ENCODE measurements at places on chromosomes 7 and 10.

- no peak for DNase-seq
Measured at GRCh38 chr7:10238641-10239040, 735.0 kb upstream of the PHF14 start.

DNA sequence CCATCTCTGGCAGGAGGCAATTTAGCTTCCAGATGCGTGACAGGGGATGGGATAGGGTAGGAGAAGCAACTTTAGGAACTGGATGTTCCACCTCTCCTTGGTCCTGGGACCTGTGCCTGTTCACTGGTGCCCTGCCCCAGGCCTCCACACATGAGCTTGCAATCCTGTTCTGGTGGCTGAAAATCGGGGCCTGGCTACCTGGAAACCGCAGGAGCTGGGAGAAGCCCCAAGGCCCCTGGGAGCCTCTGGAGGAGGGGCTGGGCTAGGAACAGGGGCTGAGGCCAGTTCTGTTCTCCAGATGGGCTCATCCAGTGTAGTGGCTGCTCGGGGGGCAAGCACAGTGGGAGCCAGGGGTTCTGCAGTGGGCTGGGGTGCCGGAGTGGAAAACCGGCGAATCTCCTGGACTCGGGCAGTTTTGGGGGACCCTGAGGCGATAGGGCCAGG, 5.3 kb upstream of the MYOZ1 start:
- DNase-seq = peak; percentile 40

- DNase-seq = no peak
Measured at GRCh38 chr7:150375662-150376521, 3.2 kb upstream of the ZNF775 start.

DNA sequence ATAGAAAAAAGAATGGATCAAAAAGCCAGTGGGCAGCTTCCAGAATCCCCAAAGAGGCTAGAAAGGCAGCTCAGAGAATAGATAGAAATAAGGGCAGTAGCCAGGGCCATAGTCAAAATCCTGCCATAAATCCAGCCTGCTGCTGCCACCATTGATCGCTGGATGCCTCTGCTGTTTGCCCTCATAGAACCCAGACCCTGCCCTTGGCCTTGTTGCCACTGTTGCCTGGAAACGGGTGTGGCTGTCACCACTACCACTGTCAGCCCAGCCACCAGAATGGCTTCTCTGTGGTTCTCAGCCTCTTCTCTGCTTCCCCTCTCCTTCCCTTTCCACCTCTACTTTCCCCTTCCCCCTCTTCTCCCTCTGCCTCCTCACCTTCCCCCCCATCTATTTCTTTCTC, 57.8 kb downstream of the HHEX start:
- no peak for DNase-seq

DNA sequence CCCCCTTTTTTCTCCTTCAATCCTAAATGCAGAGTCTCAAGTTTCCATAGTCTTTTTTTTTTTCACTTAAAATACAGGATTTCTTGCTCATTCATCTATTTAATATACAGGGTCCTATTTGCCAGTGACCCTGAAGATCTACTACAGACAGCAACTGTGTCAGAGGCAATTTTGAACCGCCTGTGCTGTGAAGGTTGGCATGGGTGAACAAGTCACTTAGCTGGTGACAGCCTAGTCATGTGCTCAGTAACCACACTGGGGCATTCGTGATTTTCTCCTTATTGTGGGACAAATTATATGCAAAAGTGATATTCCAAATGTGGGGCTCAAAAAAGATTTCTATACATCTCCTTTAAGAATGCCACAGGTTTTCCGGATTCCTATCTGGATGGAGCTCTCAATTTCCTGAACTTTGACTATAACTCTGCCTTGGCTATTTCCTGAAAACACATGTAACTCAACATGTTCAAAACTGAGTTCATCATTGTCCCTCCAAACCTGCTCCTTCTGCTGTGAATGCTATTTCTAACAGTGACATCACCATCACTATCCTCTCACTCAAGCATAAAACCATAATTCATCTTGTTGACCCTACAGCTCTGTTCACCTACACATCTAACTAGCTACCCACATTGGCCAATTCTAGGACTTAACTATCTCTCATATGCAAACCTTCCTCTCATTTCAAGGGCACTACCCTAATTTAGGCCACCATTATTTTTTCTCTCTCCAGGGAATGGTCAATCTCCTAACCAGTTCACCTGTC, 36.7 kb downstream of the CDK6 start:
- no peak for DNase-seq

- DNase-seq = peak; percentile 80
Measured at GRCh38 chr7:27156508-27156898, at the start of gene HOXA7. HOXA7 (minus strand) TSS chr7:27156675; CDS start chr7:27156545, 130 bp downstream.

GRCh38 chr10:27857616-27858015, 112.0 kb upstream of the MKX start:
- no peak for DNase-seq

GRCh38 chr10:113356794-113357680, 195.8 kb upstream of the HABP2 start:
- no peak for DNase-seq

DNA sequence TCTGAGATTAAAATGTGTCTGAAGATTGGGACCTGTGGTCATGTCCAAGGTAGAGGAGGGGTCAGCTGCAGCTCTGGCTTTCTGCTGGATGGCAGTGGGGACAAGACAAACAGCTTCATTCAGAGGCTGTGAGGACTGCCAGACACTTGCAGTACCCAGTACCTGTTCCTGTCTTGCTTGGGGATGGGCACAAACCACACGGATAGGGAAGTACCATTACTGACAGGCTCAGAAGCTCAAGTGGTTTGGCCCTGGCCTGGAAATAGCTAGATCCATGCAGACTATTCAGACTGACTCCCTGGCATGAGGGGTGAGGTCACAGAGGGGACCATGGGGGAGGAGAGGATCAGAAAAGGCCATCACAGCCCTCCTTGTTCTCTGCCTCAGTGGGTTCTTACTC, 56.0 kb upstream of the COMTD1 start:
- no peak for DNase-seq

GRCh38 chr7:28195910-28196620, 15.5 kb upstream of the JAZF1 start:
- no peak for DNase-seq

- no peak for DNase-seq
Measured at GRCh38 chr7:51029131-51029530, 246.4 kb upstream of the GRB10 start.

- DNase-seq = no peak
Measured at GRCh38 chr10:16949816-16950215, 132.6 kb upstream of the RSU1 start.

DNA sequence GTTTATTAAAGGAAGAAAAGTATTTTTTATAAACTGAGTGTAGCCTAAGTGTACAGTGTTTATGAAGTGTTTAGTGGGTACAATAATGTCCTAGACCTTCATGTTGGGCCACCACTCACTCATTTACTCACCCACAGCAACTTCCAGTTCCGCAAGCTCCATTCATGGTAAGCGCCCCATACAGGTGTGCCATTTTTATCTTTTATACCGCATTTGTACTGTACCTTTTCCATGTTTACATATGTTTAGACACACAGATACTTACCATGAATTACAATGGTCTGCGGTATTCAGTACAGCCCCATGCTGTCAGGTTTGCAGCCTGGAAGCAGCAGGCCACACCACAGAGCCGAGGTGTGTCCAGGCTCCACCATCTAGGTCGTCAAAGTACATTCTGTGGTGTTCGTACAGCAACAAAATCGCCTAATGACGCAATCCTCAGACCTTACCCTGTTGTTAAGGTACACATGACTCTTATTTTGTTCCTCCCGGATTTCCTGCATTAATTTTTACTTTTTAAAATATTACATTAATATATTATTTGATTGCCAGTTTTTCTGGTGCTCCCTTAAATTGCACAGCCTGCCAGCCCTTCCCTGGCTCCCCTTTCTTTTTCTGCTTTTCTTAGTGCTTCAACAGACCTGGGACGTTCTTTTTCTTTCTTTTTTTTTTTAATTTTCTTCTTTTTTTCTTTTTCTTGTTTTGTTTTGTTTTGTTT, 881 bp upstream of the SSBP1 start:
- DNase-seq = no peak

DNA sequence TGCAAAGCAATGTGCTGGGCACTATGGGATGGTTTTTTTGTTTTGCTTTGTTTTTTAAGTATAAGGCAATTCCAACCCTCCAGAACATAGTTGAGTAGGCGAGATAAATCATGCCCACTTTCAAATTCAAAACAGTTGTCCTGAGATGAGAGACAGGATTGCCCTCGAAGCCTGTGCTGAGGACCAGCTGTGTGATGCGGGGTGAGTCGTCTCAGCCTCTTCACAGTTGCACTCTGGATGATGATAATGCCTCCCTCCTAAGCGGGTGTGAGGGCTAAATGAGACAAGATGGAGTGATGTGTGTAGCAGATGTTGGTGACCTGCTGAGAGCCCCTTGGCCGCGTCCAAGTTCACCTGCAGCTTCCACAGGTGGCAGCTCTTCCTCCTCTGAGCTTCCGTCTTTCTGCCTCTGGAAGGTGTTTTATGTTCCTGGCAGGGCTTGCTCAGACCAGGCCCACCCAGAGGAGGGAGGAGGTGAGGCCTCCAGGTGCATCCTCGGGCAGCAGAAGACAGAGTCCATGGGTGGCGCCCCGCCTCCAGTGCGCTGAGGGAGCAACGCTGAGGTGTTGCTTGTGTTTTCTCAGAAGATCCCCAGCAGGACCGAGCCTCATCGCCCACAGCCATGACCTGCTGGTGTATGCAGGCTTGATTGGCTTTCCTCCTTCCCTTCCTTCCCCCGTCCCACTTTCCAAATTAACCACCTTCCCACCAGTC, 30.6 kb downstream of the ECHDC3 start:
- no peak for DNase-seq

- DNase-seq = no peak
Measured at GRCh38 chr10:94180576-94180975, 182.2 kb downstream of the NOC3L start.

DNA sequence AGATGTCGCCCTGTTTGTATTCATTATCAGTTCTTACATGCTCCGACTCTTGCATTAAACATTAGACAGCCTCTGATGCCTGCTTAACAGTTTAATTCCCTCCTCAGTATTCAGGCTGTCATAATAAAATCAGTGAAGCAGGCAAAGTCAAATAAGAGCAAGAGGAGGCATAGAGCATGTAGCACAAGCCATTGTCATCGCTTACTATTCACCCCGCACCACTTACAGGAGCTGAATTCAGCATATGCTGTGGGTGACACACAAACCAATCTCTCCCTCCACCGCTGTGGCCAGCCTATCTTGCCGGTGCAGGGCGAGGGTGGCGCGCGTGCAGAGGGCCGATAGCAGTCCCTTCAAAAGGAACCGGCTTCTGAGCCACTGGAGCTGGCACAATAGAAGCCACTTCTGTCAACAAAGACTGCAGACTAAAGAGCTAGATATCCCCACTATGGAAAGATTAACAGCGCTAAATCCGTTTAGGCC, 433.2 kb upstream of the MGMT start:
- no peak for DNase-seq

- no peak for DNase-seq
Measured at GRCh38 chr7:19815546-19815945, 42.1 kb upstream of the TMEM196 start.

GRCh38 chr7:137519947-137520346, 176.4 kb upstream of the PTN start:
- DNase-seq = no peak

- peak; percentile 58 for DNase-seq
Measured at GRCh38 chr10:117345143-117345542, 30.1 kb downstream of the PDZD8 start.

DNA sequence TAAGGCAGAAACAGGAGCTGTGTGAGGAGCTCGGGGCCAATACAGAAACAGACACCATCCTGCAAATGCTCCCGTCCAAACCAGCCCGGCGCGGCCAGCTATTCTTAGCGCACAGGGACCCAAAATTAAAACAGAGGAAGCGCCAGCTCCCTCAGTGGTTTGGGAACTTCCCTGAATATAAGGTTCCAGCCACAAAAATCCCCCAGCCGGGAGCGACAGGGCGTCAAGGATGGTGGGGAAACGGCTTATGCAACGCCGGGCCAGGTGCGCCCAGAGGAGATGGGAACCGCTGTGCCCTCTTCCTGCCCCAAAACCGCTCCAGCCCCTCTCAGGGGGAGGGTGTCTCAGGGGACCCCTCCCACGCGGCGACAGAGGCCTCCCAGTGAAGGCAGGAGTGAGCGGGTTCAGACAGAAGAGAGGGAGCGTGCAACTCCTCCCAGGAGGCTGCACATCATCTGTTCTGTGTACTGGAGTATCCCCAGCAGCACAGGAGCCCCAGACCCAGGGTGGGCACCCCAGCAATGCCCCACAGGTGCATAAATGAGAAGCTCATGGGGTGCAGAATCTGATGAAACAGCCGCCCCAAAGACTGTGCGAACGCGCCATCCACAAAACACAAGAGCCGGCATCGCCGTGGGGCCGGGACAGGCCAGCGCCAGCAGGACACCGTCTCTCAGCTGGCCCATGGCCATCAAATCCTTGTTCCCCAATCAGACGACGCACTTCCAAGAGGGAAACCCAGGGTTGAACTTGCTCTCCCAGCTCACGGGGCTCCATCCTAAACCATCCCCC, 73.9 kb upstream of the PDGFA start:
- no peak for DNase-seq

DNA sequence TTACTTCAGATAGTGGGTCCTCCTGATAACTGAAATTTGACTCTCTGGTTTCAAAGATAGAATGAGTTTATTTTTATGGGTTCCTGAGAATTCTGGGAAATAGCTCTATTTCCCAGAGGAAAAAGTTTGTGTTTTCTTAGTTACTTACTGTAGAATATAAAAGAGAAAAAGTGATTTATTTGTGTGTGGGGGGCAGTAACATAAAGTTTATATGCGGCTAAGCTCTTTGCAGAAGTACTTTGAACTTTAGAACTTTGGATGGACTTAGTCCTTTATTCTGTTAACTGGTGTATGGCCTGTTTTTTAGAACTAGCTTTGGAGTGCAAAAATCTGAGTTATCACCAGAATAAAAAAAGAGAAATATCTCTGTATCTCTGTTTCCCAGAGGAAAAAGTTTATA, 157.1 kb downstream of the BBS9 start:
- DNase-seq = no peak

GRCh38 chr10:75358835-75359421, 42.6 kb downstream of the ZNF503 start:
- no peak for DNase-seq

- DNase-seq = no peak
Measured at GRCh38 chr7:18508443-18509427, 13.2 kb downstream of the HDAC9 start.

DNA sequence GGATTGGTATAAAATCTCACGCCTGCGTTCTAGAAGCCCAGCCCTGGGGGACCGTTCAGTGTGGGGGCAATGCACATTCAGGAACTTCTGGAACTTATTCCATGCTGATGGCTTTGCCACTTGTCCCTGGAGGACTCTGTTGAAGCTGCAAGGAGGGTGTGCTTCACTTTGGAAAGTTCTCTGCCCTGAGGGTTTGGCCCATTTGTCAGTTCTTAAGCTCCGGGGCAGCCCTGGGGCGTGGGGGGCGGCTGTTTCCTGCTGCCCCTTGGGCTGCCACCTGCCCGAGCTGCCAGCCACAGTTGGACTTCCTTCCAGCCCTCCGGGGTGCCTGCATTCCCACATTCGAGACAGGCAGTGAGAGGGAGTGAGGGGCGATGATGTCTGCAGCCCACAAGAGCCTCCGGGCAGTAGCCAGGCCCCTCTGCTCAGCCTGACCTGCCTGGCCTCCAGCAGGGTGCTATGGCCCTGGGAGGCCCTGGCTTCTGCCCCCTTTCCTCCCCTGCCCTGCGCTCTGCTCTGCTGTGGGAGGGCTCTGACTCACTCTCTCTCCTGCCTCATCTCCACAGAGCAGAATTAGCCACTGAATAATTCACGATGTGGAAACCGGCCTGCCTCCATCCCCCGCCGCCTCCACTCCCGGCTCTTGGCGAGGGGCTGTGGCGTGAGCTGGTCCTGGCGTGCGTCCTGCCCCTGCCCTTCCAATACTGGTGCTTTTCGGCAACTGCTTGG, 1.9 kb downstream of the TTYH3 start:
- no peak for DNase-seq
